ELR (cell line): ENCODE measurements at places on chromosomes 7 and 10.

- DNase-seq = peak; percentile 54
Measured at GRCh38 chr7:73342645-73343044, 14.7 kb downstream of the FKBP6 start.

GRCh38 chr7:81499262-81500116, 270.4 kb downstream of the HGF start:
- peak; percentile 73 for DNase-seq

DNA sequence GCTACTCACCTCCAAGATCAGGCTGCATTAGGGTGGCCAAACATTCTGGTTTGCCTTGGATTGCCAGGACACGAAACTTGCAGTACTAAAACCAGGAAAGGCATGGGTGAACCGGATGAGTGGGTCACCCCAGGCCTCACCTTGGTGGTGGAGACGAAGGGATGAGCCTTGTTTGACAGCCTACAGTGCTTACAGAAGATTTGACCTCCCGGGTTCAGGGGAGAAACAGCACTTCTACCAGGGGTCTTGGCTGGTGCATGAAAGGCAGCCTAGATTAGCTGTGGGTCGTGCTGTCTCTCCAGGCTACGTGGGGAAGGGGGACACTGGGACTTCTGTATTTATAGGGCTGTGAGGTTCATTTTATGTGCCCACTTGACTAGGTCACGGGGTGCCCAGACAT, 469.8 kb downstream of the PLXNA4 start:
- DNase-seq = no peak

GRCh38 chr7:17054206-17054605, 172.4 kb upstream of the AGR3 start:
- DNase-seq = no peak

DNA sequence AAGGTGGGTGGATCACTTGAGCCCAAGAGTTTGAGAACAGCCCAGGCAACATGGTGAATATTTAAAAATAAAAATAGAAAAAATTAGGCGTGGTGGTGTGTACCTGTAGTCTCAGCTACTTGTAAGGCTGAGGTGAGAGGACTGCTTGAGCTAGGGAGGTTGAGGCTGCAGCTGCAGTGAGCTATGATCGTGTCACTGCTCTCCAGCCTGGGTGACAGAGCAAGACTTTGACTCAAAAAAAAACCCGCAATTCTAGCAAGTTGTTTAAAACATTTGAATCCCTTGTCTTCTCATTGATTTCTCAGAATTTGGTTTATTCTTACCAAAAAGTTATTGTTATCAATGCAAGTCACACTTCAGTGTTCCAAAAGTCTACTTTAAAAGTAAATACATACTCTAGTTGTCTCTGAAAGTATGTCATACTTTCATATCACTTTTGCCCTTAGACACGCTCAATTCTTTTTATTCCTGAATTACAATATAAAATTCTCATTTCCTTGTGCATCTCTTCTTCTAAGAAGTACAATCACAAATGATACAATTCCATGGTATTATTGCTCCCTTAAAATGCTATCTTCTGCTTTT, 6.3 kb downstream of the EPC1 start:
- no peak for DNase-seq

DNA sequence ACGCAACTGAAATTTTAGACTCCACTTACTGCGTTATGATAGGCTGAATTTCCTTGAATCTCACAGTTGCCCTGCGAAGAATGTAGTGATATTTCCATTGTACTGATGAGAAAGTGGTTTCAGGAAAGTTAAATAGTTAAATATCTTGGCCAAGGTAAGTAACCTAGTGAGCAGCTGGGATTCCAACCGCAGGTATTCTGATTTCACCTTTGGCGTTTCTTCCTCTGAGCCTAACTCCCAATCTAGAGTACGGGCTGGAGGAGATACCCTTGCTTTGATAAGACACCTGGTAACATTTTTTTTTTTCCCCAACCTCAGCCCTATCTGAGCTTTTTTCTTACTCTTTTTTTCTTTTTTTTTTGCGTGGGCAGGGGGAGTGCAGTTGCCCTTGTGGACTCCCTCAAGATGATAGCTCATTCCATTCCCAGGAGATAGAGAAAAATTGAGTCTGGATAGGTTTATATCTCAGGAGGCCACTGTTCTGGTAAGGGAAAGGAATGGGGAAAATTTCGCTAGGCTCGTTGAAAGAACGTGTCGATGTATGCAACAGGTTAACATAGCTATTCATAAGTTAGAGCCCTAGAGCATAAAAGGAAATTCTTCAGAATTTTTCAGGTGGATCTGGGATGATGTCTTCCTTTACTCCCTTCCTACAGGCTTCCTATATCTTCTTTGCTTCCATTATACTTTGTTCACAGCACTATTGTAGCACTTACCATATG, 3.1 kb upstream of the TAS2R38 start:
- no peak for DNase-seq

GRCh38 chr10:78181381-78182055, 147.9 kb downstream of the RPS24 start:
- DNase-seq = no peak

DNA sequence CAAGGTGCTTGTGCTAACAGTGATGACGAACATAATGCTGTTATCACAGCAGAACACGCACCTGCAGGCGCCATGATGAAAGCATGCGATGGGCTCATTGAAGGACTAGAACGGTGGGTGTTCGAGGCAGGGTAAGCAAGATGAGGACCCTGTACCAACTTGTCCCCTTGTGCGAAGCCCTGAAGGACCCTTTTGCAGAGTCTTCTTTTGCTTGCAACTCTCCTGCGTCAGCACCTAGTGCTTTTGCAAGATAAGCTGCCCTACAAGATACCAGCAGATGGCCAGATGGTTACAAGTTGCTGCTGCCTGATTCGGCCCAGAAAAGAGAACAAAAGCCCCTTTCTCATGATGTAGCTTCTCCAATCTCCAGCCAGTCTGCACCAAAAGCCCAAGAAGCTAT, 4.2 kb upstream of the IL15RA start:
- no peak for DNase-seq

DNA sequence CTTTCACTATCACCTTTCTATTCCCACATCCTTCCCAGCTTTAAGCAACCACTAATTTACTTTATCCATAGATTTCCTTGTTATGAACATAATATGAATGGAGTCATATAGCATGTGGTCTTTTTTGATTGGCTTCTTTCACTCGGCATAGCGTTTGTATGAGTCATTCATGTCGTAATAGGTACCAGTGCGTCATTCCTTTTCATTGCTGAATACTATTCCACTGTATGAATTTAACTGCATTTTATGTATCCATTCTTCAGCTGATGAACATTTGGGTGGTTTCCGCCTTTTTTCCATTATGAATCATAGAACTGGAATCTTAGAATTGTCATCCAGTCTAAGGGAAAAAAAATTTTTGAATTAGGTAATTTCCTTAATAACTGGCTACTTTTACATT, 411.3 kb upstream of the AUTS2 start:
- DNase-seq = no peak

GRCh38 chr10:43043342-43043772, 33.5 kb upstream of the RET start:
- no peak for DNase-seq

DNA sequence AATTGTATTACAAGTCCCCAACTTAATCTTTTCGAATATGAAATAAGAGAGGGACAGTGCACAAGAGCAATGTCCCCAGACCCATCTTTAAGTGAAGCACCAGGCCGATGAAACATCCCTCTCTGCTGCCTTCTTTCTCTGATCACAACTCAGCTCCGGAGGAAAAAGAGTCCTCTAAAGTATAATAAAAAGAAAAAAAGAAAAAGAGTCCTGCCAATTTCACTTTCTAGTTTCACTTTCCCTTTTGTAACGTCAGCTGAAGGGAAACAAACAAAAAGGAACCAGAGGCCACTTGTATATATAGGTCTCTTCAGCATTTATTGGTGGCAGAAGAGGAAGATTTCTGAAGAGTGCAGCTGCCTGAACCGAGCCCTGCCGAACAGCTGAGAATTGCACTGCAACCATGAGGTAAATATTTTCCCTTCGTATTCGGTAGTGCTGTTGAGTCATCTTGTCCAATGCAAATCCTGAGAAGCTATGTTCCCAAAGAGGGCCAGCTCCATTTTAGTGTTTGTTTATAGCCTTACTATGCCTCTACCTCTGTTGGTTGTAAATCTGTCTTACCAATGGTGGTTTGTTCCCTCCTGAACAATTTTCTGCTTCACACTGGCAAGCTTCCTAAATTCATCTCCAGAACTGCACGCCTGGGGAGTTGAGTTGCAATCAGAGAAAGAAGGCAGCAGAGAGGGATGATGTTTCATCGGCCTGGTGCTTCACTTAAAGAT, at the start of gene IFIT2:
Gene IFIT2, plus strand, starts transcription at position 326 of the 725 bp plus-strand sequence. Its CDS starts 78 bp downstream, at position 404.
- DNase-seq = peak; percentile 80

DNA sequence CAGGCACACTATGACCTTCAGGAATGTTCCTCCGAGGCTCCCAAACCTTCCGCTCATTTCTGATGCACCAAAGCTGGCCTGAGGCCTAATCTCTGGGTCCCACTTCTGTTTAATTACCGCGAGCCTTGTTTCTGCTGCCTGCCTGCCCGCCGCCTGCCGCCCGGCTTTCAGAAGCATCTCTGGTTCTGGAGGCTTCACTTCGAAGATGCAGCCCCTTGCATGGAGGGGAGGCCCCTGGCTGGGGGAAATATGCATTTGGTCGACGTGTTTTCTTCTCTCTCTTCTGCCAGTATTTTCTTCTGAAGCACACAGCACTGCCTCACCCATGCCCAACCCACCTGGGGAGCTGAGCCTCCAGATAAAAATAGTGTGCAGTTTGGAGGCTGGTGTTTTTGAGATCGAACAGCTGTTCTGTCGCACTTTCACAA, 166.9 kb downstream of the PAXIP1 start:
- no peak for DNase-seq

DNA sequence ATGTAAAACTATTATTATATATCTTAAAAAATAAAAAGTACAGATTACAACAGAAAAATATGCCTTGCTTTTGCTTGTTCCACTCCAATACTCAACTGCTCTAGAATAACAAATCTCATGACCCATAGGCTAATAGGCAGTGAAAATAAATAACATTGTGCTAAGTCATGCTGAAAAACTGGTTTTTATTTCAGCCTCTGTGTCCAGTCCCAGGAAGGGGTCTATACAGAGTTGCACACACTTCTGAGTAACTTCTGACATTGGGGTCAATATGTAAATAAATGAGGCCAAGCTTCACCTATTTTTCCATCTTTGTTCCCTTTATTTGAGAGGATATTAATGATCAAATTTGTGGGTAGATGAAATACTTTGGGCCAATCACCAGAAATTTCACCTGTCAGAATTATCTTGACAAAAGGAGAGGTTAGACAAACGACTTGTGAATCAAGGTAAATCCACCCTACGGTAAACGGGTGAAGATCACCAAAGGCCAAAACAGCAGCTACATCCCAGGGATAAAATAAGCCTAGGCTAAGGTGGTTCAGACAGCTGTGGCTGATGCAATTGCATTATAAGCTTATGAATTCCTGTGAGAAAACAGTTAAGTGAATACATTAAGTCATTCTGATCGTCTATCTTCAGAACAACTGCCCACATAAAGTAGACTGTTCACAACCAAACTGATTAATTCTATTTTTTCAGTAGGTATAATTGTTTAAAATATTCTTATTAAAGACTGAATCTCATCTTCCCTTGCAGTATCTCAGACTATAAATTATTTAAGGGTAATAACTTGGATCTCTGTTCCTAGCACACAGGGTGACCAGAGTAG, 87.5 kb downstream of the UBE2H start:
- no peak for DNase-seq

DNA sequence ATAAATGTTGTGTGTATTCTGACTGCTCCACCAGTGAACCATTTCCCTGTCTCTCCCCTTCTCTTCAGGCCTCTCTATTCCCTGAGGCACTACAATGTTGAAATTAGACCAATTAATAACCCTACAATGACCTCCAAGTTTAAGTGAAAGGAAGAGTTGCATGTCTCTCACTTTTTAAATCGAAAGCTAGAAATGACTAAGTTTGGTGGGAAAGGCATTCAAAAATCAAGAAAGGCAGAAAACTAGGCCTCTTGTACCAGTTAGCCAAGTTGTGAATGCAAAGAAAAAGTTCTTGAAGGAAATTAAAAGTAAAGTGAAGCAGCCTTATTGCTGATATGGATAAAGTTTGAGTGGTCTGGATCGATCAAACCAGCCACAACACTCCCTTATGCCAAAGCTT, 198.3 kb upstream of the YAE1 start:
- no peak for DNase-seq

DNA sequence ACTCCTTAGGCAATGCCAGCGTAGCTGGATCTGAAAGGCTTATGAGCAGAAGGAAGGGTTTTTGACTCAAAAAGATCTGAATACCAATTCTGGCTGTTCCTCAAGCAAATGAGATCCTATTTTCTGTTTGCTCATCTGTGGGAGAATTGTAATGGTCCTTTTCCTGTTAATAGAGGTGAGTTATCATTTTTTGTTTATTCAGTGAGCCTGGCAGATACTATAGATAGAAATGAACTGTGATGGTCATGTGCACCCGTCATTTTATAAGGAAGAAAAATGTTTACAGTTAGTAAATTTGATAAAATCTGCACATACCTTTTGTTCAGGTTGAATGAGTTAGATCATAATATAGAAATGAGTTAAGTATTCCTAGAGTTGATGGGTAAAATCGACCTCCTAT, 97.7 kb downstream of the ACTR3B start:
- DNase-seq = no peak

DNA sequence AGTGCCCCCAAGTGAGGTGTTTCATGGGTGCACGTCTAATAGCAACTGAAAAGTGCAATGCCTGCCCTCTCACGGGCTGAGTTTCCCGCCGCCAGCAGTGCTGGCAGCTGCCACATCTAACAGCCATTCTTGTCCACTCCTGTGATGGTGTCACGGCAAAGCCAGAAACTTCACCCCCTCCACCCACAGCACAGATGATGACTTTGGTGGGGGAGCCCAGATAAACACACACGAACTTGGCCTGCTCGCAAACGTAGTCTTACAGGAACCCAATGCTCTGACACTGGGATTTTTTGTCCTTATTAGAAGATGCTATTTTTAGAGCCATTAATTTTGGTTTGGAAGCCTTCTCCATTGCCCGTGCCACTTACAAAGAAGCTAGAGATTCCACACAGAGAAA, 26.7 kb downstream of the CPXM2 start:
- no peak for DNase-seq

DNA sequence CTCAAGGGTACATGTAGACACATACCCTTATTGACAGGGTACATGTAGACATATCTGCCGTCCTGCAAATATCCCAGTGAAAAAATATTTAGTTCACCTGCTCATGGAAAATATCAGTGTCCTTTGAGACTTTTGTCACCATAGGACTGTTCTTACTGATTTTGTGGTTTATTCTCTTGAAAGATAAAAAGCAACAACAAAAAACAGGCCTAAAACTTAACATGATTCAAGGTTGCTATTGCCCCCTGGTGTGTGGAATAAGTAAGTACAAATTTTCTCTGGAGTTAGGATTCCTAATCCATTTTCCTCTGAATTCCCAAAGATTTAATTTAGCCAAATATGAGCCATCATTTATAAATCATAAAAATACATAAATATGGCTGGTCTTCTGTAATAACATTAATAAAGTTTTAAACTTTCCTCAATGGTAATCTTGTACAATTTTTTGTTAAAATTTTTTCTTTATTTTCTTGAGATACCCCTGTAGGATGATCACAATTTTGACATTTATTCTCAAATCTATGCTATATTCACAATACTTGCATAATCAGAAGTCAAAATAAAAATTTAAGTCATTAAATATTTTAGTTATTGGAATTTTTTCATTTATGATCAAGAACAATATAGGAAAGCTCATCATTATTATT, 741.4 kb upstream of the POT1 start:
- peak; percentile 15 for DNase-seq
